ENCODE measurements at places on chromosomes 7 and 10. TPM values are rescaled to one million over a fixed set of nuclear protein-coding genes. Genes with fewer than 3 reads are reported as not detected.

PLXDC2 gene
- total RNA-seq, result 0.32 TPM

EEPD1 gene
- total RNA-seq, result 0.76 TPM

TACC2 gene
- total RNA-seq, result 6.0 TPM

AKR1C2 gene
- 0.97 TPM for total RNA-seq

Data from bladder microvascular endothelial cell (primary cell).